Stimulated activated effector memory CD8-positive, alpha-beta T cell treated with anti-CD3 and anti-CD28 coated beads, Interleukin-12 subunit alpha, Interleukin-12 subunit beta, amount 100 ng/mL, for 72 hours (primary cell): ENCODE measurements at places on chromosomes 6 and 20.

DNA sequence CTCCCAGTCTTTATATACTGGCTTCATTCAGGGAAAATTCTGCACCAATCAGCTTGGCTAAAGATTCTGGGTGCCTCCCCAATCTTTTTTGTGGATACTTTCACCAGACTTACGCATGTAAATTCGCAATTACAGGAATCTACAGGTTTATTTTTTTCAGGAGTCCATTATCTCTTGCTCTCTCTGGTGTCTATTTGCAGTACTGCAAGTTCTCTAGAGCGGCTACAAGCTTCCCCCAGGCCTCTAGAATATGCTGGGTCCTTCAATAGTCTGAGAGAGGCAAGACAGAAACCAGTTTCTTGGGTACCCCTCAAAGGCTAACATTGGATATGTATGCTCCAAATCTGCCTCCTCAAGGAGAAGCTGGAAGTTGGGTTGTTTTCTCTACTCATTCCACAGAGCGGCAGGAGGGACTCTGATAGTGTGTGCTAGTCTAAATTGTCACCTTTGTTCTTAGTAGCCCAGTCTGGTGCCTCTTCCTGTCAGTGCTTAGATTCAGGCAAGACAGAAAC is 58.5 kb downstream of the SUN5 start:
- no peak for DNase-seq

- no peak for DNase-seq
These were observed 223.1 kb upstream of the SLC35B3 start for GRCh38 chr6:8658416-8658815.

- no peak for DNase-seq
These were observed 122.9 kb downstream of the RNF144B start for GRCh38 chr6:18509871-18510643.

- DNase-seq: no peak
These were observed 978 bp downstream of the AURKA start for GRCh38 chr20:56391037-56391436.

DNA sequence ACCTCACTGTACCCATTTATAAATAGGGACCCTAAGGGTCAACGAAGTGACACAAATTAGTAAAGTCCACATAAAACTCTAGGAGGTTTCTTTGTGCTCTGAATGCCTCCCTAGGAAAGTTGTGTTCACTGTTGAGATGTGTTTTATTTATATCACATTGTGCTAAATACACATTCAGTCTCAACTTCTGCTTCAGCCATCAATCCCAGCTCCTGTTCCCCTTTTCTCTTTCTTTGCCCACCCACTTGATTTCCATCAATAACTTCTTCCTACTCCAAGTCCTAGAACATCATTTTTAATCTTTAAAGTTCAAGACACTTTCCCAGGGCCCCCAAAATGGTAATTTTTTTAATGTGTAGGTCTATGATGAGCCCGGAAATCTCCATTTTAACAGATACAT is 208.3 kb upstream of the RAB32 start:
- no peak for DNase-seq

DNA sequence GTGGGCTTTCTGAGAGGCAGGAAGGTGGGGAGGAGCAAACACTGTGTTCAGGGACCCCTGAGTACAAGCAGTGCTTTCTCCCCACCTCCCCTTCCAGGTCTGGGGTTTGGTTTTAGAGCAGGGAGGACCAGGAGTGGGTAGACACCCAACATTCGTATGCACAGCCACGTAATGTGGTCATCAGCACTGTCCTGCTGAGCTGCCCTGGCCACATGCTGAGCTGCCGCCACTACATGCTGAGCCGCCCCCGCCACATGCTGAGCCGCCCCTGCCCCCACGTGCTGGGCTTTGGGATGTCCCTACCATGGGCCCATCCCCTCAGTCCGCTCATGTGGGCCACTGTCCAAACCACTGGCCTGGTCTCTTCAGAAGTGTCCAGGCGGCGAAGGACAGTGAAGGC is 214.9 kb upstream of the CST7 start:
- DNase-seq: peak; percentile 38

DNA sequence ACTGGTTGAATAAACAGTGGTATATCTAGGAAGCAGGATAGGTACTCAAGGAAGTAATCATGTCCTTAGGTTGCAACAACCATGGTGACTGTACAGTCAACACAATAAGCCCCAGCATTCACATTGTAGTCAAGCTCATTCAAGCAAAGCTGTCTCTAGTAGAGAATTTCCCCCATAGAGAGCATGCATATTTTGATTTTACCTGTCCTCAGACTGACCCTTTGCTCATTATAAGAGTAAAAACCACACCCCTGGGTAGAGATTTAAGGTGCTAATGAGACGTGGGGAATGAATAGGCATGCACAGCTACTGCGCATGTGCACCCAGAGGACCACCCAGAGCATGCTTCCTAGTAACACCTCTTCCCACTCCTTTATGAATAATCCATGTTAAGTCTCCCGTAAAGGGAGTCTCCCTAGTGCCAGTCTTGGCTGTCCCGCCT is 6.1 kb upstream of the RNF8 start:
- no peak for DNase-seq

- DNase-seq: peak; percentile 53
These were observed 20.3 kb downstream of the TTBK1 start for GRCh38 chr6:43263314-43264178.

- no peak for DNase-seq
These were observed 1.0 kb upstream of the VSTM2L start for GRCh38 chr20:37901654-37902503.

GRCh38 chr20:25310268-25310920 is 62.5 kb downstream of the PYGB start:
- DNase-seq: peak; percentile 73

- DNase-seq: no peak
These were observed 44.2 kb upstream of the CDH22 start for GRCh38 chr20:46352370-46352938.

- DNase-seq: no peak
These were observed 90.5 kb upstream of the ATXN1 start for GRCh38 chr6:16851758-16852157.

DNA sequence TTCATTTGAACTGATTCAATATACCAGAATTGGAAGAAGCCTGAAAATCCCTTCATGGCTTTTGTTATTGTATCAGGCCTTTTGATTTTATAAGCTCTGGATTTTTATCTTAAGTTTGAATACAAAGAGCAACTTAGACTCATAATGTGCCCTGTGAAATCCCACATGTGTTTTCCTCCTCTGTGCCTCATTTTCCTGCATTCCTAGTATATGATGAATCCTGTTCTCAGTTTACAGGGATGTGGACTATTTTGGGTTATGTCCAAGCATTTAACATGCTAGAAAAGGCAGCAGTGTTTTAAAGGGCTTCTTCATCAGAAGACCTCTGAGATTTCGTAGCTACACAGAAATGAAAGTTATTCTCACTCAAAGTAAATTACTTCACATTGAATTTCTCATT is 455.0 kb downstream of the RFPL4B start:
- DNase-seq: no peak

GRCh38 chr20:49573900-49574416 is 6.0 kb upstream of the PTGIS start:
- no peak for DNase-seq

- DNase-seq: peak; percentile 77
These were observed 7.4 kb upstream of the ADTRP start for GRCh38 chr6:11785774-11786579.

- no peak for DNase-seq
These were observed 19.8 kb upstream of the MYLIP start for GRCh38 chr6:16108921-16109658.

DNA sequence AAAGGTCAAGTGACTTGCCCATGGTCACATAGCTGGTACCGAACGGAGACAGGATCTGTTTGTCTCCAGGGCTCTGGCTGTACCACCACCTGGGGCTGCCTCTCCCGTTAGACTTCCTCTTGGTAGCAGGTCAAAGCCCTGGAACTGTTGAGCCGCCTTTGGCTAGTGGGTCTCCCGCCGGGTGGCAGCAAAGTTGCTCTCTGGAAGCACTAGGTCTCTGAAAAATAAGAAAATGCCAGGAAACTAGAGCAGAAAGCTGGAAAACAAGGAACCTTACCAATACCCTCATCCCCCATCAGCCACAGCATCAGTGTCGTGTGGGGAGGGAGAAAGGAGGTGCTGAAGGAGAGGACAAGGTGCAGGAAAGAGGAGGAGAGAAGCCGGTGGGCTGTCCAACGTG is 291.0 kb upstream of the SUPT3H start:
- DNase-seq: no peak

- DNase-seq: no peak
These were observed 248.0 kb downstream of the TTLL2 start for GRCh38 chr6:167572841-167573271.

DNA sequence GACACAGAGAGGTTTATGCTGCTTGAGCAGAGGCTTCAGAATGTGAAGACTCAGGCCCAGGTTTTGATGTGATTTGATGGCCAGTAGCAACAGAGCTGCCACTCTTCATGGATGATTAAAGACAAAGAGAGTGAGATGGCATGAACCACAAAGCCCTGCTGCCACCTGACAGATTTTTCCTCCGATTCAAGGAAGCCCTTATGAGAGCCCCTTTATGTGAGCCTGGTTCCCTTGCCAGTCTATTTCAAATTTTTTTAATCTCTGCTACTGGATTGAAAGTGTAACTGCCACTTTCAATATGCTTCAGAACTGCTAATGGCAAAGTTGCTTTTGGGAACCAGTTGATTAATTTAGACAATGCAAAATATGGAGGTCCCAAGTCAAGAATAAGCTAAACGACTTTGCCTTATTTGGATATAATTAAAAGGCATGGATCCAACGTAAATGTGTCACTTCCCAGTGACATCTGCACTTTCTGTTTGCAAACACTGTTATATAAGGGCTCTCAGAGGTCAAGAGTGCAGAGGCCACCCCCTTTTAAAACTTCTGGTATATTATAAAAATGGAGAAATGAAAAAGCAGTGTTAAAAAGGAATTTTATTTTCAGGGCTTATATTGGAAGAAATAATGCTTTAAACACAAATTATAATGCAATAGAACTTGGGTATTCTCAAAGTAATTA is 238.9 kb upstream of the FLRT3 start:
- no peak for DNase-seq

- no peak for DNase-seq
These were observed 163.3 kb downstream of the PHACTR3 start for GRCh38 chr20:59767656-59768055.

GRCh38 chr20:19449051-19449450 is 236.6 kb downstream of the SLC24A3 start:
- DNase-seq: no peak

GRCh38 chr6:66948106-66948505 is 1241.1 kb upstream of the EYS start:
- no peak for DNase-seq

GRCh38 chr6:156109713-156110112 is 654.1 kb upstream of the NOX3 start:
- no peak for DNase-seq

GRCh38 chr20:47189060-47189459 is 167.4 kb downstream of the ZMYND8 start:
- DNase-seq: no peak

GRCh38 chr6:24887545-24888140 is 48.1 kb downstream of the RIPOR2 start:
- no peak for DNase-seq
